ENCODE measurements at places on chromosomes 4 and X.
A peak's percentile ranks its signal among the peaks of the same experiment; 100 is the strongest.

GRCh38 chr4:26406346-26406975 is 83.8 kb downstream of the CCKAR start:
- DNase-seq, result no peak

- no peak for DNase-seq
Observed at GRCh38 chrX:100376576-100376975, 33.5 kb downstream of the PCDH19 start.

DNA sequence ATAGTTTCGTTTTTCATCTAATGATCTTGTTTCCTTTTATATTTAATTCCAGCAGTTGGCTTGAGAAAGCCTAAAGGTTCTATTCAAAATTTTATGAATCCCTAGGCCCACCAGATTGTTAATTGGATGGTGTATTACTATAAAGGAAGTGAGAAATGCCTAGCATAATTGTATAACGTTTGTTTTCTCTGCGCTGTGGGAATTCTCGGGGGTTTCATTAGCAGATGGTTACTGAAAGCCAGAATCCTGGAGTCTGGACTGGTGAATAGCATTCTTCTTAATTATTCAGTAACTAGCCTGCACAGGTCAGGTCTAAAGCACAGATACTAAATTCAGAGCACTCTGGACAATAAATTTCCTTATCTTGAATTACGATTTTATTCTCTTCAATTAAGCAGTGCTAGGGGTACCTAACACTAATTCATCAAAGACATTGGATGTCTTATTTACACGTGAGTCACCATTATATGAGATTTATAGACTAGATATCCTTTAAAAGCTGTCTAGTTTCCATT is 459.4 kb downstream of the DTHD1 start:
- no peak for DNase-seq

DNA sequence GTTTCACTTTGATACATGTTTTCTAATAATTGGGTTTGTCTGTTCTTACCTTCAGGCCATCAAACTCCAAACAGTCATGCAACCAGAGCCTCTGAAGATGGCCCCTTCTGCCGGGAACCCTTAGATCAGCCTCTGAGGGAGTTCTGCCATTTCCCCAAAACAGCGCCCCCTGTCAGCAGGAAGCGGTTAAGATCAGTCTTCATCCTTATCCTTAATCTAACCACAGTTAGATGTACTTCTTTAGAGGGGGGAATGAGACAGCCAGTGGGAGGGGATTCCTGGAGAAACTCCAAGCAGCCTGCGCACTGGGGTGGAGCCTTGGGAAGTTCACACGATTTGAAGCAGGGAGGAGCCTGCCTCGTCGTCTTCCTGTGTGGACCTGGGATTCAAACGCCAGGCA is 185.4 kb downstream of the INPP4B start:
- DNase-seq, result no peak

- no peak for DNase-seq
Observed at GRCh38 chrX:22987452-22987851, 12.3 kb upstream of the DDX53 start.

DNA sequence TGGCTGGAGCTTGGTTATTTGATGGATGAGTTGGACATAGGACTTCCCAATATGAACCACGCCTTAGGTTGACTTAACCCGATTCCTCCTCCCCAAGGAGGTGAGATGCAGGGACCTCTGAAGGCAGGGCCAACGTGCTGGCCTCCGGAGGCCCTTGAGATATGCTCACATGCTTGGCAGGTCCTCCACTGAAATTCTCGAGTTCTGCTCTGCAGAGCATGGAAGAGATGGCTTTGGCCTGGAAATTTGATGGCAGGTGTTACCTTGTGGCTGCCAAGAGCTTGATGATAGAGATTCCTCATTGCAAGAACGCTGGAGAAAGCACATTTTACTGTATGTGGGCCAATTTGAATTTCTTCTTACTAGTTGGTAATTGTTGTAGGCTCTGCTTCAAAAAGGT is 117.4 kb upstream of the LIMCH1 start:
- peak; percentile 27 for DNase-seq

DNA sequence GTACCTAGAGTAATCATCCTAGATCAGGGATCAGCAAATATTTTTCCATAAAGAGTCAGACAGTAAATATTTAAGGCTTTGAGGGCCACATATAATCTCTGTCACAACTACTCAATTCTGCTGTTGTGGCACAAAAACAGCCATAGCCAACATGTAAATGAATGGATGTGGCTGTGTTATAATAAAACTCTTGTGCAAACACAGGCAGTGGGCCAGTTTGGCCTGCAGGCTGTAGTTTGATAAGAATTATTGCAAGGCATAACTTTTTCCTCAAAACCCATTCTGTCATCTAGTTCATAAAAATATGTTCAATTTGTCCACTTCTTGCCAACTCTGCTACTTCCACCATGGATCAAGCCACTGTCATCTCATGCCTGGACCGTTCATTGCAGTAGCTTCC is 39.4 kb upstream of the SHROOM4 start:
- DNase-seq, result no peak

All from NCI-H2029 (cell line).